ENCODE measurements at places on chromosomes 12 and 14.

- DNase-seq: no peak
These were observed 148.8 kb upstream of the E2F7 start for GRCh38 chr12:77214136-77214535.

- no peak for DNase-seq
These were observed 501 bp downstream of the C1R start for GRCh38 chr12:7091660-7092228.

DNA sequence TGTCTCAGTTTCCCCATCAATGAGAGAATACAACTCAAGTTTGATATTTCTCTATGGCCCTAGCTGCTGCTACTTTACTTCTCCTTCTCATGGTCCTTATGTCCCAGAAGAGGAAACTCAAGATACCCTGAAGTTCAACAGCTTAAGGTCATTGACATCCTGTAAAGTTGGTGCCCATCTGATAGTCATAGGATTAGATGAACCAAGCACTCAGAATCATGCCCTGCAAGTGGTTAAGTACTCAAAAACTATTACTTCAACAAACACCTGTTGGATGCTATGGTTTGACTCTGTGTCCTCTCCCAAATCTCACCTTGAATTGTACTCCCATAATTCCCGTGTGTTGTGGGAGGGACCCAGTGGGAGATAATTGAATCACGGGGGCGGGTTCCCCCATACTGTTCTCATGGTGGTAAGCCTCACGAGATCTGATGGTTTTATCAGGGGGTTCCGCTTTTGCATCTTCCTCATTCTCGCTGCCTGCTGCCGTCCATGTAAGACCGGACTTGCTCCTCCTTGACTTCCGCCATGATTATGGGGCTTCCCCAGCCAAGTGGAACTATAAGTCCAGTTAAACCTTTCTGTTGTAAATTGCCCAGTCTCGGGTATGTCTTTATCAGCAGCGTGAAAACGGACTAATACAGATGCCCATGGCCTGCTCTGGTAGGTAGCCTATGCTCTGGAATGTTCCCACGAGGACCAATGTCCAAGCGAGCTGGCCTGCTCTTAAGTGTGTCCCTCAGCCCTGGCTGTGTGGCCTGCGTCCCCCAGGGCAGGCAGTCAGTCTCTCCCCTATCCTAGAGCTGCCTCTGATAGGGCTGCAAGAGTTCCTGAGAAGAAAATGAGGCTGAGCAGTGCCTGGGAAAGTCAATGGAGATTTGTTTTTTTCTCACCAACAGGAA, 18.1 kb downstream of the CAMKK2 start:
- DNase-seq: no peak

- DNase-seq: no peak
These were observed 64.7 kb upstream of the STAC3 start for GRCh38 chr12:57315681-57316080.

DNA sequence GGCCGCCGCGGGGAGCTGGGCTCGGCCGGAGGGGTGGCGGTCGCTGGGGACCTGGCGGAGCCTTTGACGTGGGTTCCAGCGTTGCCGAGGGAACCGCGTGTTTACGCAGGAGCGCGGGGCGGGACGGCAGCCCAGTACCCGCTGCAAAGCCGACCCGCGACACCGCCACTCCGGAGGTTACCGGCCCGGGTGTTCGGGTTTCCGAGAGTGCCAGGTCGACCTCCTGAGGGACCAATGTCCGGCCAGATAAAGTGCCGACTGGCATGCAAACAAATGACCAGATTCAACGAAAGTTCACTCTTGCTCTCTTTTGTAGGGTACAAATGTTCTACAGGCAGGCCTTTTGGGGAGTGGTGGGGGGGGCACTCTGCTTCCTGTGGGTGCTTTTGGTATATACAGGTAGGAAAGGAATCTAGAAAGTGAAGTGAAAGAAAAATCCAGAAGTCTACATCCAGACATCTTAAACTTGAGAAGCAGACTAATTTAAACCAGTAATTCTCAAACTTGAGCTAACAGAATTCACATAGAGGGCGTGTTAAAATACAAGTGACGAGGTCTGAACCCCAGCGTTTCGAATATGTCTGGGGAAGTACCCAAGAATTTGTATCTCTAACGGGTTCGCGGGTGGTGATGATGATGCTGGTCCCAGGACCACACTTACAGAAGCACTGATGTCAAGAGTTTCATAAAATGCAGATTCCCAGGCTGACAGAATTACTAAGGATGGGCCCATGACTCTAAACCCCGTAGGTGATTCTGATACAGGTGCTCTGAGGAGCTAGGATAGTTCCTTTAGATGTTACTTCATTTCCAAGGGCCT, at the start of gene GPR135:
Gene GPR135, minus strand, starts transcription at position 65 of the 820 bp plus-strand sequence. CDS start 154 bp downstream, outside the sequence.
- peak; percentile 85 for DNase-seq

- DNase-seq: no peak
These were observed 34.2 kb downstream of the PTPRB start for GRCh38 chr12:70603044-70603443.

DNA sequence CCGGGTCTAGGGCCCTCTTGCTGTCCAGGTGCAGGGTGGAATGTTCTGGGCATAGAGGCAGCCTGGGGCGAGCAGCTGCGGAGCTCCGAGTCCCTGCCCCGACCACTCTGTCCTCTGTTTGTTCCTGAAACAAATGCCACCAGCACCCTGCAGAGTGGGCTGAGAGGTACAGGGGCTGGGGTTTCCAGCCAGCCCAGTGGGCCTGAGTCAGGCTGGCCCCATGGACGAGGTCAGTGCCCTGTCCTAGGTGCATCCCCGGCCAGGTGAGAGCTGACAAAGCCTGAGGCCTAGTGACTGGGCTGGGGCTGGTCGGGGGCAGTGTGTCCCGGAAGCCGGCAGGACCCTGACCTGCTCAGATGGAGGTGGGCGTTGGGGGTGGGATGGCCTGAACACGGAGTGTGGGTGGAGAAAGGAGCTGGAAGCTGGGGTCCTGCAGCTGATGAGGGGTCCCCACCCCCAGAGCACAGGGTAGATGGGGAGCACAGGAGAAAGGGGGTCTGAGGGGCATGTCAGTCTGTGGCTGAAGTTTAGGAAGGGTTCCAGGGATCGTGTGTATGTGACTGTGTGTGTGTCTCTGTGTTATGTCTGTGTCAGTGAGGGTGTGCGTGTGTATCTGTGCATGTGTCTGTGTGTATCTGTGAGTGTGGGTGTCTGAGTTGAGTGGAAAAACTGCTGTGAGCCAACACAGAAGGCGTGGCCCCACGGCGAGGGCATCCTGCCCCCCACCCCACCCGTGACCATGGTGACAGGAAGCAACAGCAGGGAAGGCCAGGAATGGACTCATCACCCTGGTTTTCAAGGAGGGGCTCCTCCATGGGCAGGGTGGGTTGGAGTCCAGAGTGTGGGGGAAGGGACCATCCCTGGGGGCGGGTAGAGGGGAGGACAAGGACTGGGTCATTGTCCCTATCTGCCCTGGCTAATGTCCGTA, 2.4 kb upstream of the CRIP1 start:
- no peak for DNase-seq

- no peak for DNase-seq
These were observed 1.9 kb upstream of the DCAF4 start for GRCh38 chr14:72924337-72924736.

DNA sequence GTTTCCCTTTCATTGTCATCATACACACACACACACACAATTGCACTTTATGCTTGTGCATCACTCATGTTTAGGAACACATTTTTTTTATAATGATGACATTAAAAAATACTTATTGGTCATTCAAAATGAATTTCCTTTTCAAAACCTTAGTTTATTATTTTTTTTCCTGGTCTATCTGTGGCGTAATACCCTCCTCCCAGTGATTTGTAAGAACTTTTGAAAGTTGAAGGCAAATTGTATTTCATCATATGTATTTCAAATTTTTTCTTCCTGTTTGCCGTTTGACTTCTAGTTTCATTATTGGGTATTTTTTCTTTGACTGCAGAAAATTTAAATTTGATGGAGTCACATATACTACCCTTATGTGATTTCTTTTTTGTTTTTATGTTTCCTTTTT, 2.5 kb upstream of the LRRK2 start:
- no peak for DNase-seq

DNA sequence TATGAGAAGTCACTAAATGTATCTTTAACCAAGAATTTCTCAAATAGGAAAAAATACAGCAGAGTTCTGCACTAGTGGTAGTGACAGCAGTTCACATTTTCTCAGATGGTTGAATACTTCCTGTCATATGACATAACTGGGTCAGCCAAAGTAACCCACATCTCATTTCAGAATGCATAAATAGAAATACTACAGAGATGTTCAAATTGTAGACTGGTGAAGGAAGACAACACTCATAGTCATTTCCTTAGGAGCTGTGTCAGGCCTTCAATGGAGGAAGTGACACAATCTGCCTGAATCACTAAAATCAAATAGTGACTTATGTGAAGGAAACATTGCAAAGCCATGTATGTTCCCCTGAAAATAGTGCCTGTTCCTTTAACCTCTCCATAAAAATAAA, 32.4 kb downstream of the FERMT2 start:
- no peak for DNase-seq

DNA sequence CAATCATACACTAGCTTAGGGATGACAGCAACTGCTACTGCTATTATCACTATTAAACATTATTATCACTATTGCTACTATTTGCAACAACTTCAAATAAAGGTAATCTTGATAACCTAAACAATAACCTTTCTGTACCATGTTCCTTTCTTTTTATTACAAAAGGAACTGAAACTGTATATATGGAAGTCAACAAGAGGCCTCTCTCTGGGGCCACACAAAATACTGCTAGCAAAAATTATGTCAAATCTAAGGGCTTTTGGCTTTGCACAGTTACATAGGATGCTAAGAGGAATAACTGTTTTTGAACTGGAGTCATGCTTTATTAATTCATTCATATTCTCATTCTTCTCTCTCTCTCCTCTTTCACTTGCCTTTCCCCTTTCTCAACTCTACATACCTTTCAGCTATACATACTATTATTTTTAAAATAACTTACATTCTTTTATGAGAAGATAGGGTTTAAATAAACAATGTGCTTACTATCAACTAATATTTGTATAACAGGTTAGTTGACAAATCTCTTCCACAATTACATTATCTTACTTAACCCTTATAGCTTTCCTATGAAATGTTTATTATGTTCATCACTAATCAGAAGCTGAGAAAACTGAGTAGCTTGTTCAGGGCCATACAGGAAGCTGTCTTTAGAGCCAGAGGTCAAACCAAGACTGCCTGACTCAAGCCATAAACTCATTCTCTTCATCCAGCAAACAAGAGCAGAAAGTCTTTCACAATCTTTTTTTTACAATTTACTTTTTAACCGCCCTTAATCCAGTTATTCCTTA, 25.7 kb downstream of the SPTSSA start:
- no peak for DNase-seq

- no peak for DNase-seq
These were observed 67.0 kb upstream of the CSRP2 start for GRCh38 chr12:76945867-76946266.

GRCh38 chr12:102548543-102548942, 68.2 kb upstream of the IGF1 start:
- no peak for DNase-seq

- DNase-seq: no peak
These were observed 467.1 kb upstream of the SOX5 start for GRCh38 chr12:24416423-24417109.

DNA sequence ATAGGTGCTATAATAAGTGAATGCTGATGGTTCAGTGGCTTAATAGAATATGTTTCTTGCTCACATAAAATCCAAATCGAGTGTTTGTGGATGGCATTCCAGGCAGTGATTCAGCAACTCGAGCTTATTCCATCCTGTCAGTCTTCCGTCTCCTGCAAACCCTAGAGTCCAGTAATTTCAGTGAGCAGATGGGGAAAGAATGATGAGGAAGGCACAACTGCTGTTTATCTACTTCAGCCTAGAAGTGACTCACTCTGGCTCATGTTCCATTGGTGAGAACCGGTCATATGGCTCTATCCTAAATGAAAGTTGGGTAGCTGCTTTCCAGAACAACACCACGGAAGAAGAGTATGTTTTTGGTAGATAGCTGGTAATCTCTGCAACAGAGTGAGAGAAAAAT, 421.8 kb upstream of the PDE3A start:
- DNase-seq: no peak

DNA sequence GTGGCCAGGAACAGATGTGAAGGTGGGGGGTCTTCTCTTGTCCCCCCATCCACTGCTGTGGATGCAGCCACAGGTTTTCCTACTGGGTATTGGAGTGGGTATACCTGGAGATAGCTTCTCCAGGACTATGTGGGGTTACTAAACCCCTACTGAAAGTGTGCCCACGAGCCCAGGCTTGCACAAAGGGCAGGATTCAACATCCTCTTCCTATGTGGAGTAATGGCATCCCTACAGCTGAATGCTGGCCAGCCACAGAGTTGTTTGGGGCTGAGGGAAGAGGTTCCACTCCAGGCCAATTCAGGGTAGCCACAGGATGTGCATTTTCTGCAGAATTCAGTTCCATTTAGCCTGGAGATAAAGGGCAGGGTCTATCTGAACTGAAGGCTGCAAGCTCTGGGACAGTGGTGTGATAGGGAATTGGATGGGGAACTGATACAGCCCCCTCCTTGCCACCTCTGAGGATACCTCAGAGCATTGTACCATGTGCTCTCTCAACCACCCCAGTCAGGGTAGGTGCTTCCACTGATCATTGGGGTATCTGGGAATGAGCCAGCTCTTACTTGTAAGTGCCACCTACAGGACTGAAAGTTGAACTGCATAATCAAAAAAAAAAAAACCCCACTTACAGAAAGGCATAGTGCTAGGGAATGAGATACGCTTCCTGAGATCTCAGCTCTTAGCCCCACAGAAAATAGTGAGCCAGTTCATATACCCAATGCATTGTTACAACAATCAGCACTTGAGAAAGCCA, 187.1 kb downstream of the KITLG start:
- no peak for DNase-seq

DNA sequence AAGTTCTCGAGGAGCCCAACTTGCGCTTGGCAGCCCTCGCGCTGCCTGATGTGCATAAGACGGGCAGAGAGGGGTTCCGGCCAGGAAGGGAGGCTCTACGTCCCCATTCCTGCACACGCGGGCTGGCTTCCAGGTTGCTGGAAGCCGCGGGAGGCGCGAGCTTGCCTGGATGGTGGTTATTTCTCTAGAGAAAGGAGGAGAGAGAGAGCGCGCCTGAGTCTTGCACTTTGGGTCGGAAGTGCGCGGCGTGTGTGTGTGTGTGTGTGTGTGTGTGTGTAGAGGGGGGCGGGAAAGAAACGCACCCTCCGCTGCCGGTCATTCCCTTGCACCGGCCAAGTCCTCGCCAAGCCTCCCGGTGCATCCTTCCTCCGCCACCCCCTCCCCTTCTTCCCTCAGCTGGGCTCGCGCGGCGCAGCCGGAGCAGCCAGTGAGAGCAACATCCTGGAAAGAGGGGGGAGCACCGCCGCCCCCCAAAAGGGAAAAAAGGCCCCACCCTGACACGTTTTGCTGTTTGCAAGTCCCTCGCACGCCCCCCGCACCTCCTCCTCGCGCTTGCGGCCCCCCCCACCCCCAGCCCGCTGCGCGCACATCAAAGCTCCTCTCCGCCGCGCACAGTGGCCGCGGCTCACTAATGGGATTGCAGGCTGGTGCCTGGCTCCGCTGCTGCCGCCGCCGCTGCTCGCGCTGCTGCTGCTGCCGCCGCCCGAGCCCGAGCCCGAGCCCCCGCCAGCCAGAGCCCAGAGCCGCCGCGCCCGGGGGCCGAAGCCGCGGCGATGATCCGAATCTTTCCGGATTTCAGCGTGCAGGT, 4.4 kb upstream of the NPAS3 start:
- DNase-seq: peak; percentile 66

All from posterior cingulate gyrus (tissue), 11 donors.